ENCODE measurements at places on chromosomes 7 and 10. TPM values are rescaled to one million over a fixed set of nuclear protein-coding genes. Genes with fewer than 3 reads are reported as not detected.
A peak's percentile ranks its signal among the peaks of the same experiment; 100 is the strongest.

GRCh38 chr10:3292636-3293035, 120.1 kb upstream of the PITRM1 start:
- DNase-seq: no peak

GRCh38 chr10:122957474-122957873, 3.4 kb upstream of the C10orf88 start:
- DNase-seq: no peak

DNA sequence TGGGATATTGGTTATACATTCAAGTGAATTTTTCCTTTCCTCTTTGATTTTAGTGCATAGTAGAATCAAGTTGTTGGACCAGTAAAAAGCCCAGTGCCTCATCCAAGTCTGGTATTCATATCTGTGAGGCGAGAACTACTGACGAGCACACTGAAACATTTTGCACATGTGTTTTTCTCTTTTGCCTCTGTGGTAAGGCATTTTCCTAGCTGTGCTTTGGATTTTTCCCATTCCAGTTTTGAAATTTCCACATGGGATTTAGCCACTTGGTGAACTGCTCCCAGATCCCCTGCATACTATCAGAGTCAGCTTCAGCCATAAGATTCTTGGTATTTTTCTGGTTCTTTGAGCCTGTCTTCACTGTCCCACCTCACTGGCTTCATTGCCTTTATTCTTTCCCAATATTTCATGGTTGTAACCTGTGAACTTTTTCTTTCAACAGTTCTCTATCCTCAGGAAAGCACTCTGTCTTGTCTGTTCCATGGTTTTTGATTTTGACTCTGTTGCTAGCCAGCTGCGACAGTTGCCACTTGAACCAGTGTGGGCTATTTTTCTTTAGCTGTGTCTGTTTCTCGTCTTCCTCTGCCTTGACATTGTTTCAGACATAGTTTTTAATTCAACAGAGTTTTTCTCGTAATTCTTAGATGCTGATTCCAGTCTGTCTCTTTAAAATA, 239.0 kb downstream of the REEP3 start:
- DNase-seq: peak; percentile 17

DNA sequence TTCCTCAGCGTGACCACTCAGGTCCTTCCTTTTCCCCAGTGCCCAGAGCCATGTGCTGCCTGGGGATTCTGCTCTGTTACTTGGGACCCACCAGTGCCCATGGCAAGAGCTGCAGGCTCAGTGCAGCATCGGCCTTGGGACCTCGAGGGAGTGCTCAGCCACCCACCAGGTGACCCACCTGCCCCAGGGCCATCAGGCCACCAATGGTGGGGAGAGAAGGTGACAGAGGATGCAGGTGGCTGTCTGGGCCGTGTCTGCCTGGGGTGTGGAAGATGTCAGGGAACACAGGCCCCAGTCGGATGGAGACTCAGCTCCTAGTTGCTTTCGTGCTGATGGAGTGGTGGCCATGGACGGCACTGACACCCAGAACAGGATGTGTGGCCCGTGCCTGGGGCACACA, 104.7 kb upstream of the FAM20C start:
- no peak for DNase-seq

Gene ANKRD2
- not detected for total RNA-seq

DNA sequence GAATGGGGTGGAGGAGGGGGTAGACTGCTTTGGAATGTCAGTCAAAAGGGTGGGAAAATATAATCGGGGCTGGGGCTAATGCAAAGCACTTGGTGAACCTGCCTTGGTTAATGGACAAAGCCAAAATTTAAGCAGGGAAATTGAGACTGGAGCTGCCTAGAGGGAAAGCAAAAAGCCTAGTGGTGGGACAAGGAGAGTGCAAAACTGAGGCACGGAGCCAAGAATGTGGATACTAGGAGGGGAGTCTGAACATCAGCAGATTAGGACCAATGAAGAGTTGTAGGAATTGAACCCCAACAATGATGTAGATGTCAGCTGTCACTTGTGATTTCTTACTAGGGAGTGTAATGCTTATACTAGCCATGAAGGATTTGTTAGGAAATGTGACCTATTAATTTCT, 195.9 kb downstream of the MDFIC start:
- no peak for DNase-seq

Gene GPR85
- total RNA-seq: 0.32 TPM

DNA sequence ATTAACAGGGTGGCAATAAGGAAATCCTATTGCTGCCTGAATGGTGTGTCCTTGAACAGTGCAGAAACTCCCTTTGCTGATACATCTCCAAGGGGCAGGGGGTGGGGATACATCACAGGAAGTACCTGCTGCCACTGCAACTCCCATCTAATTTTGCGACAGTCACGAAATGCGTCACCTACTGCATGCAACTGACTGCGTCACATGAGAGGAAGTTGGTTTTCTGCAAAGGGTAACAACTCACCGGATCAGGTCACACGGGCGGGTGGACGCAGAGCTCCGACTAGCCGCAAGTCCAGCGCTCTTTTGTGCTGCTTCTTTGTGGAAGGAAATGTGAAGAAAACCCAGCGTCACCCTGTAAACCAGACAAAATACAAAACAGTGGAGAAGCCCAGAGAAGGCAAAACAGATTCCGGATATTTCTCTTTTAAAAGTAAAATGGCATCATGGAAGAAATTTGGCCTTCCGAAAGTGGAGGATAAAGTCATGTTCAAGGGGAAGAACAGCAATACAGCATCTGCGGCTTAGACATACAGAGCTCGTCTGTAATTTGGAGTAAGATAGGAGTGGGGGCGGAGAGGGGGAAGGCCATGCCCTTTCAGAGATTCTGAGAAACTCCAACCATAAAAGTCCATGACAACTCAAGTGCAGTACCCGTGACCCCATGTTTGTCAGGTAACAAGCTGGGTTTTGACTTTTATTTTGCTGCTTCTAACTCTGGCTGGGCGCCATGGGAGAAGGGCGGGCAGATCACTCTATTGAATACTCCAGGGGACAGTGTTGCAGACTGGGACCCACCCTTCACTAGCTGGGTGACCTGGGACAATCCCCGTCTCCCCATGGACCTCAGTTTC, 32.3 kb upstream of the PLEKHS1 start:
- no peak for DNase-seq

Gene HKDC1
- not detected for total RNA-seq

DNA sequence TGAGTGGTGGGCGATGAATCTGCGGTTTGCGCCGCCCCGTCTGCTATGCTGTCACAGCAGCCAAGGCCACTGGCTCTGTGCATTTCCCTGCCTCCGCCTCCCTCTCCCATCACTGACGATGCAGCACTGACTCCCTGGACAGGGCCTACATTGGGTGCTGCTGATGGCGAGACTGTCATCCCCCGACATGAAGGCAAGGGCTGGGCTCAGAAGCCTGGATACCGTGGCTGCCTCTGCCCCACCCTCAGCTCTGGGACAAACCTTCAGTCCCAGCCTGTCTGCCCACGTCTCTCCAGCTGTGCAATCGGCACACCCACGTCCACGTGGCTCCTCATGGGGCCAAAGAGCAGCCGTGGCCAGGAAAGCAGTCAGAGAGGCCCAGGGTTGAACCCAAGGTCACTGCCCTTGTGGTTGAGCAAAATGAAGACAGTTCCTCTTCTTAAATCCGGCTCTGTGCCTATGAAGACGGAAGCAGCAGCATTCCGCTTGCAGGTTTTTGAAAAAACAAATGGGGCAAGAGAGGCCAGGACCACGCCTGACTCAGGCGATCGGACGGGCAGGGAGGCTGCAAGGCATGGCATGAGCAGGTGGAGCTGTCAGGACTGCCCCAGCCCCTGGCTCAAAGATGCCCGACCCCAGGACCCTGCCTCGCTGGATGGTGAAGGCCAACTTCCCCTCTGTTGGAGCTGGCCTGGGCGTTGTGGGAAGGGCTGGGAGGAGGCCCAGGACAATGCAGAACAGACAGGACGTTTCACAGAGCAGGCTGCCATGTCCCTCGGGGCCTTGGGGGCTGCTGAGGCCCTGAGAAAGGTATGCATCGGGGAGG, 517.5 kb downstream of the DNAJB6 start:
- DNase-seq: no peak

Gene PIP
- total RNA-seq: not detected

DNA sequence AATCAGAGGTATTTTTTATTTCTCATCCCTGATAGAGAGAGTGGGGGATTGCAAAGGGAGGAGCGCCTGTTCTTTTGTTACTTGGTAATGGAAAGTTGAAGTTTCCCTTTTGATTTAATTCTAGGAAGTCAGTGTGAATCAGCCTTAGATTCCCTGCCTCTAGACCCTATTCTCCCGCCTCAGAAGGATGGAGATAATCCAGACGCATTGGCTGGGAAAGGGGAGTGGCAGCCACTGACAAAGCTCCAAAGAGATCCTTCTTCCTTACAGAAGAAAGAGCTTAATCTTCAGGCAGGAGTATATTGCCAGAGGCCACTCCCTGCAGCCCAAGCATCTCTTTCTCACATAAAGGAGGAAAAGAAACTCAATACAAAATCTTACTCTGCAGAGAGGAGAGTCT, 122.3 kb upstream of the GALNT17 start:
- DNase-seq: no peak

DNA sequence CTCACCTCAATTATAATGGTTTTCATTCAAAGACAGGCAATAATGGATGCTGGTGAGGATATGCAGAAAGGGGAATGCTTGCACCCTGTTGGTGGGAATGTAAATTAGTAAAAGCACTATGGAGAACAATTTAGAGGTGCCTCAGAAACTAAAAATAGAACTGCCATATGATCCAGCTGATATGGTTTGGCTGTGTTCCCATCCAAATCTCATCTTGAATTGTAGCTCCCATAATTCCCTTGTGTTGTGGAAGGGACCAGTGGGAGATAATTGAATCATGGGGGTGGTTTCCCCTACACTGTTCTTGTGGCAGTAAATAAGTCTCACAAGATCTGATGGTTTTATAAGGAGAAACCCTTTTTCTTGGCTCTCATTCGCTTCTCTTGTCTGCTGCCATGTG, 87.7 kb downstream of the TES start:
- DNase-seq: no peak

Gene CRHR2
- total RNA-seq: 0.92 TPM

Gene CLCN1
- 0.11 TPM for total RNA-seq

Gene IL15RA
- total RNA-seq: 0.27 TPM

DNA sequence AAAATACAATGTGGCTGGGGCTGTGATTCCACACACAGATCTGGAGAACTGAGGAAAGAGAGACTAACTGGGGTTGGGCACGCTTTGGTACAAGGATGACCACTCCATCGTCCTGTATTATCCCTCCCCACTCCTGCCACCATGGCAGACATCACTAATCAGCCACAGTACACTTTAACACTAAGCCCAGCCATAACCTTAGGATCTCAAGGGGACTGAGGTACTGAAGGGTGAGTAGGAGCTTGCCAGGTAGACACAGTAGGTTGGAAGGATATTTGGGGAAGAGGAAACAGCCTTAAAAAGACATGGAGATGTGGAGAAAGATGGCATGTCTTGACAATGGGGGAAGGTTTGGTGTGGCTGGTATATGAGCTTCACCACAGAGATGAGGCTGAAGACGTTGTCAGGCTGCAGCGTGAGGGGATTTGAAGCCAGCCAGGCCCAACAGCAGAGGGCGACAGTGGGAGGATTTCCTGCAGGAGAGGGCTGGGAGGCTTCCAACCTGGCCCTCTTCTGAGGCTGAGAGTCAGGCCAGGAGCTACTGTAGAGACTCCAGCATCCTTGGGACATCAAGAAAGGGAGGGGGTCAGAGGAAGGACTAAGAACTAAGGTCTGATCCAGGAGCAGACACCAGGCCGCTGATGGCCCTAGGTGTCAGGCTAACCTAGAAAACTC, 58.6 kb upstream of the COL13A1 start:
- peak; percentile 64 for DNase-seq

- no peak for DNase-seq
Observed at GRCh38 chr10:110584006-110584405, 16.5 kb downstream of the SMC3 start.

Gene CLDN3
- total RNA-seq: 11.0 TPM

DNA sequence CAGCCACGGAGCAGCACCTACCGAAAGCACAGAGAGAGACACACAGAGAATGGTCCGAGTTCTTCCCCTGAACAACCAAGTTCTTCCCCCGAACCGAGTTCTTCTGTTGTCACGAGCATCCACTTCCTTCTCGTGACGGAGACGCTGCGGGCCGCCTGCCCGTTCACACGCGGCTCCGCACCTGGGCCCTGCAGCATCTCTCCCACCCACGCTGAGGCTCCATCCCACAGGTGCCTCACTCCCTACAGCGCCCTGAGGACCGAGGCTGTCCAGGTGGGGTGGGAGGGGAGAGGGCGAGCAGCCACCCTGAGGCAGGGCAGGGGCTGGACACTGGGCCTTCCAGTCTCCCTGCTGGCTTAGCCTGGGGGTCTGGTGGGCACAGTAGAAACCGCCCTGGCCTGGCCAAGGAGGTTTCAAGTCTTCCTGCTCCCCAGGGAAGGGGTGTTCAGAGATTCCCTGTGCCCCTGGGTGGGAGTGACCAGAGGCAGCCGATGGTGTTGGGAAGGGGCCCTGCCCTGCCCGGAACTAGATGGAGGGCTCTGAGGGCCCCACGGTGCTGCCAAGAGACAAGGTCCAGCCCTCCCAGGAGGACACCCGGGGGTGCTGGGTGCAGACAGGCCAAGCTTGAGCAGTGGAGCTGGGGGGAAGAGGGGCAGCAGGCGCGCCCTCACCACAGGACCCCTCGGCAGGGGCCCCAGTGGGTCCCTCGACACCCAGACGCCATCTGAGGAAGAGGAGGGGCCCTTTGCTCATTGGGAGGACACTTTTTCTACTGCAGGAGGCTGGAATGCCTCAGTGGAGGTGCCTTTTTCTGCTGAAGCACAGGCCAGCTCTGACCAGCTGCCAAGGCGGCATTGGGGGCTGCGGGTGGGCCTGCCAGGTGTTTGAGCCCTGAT, 5.2 kb upstream of the NKX6-2 start:
- DNase-seq: no peak

DNA sequence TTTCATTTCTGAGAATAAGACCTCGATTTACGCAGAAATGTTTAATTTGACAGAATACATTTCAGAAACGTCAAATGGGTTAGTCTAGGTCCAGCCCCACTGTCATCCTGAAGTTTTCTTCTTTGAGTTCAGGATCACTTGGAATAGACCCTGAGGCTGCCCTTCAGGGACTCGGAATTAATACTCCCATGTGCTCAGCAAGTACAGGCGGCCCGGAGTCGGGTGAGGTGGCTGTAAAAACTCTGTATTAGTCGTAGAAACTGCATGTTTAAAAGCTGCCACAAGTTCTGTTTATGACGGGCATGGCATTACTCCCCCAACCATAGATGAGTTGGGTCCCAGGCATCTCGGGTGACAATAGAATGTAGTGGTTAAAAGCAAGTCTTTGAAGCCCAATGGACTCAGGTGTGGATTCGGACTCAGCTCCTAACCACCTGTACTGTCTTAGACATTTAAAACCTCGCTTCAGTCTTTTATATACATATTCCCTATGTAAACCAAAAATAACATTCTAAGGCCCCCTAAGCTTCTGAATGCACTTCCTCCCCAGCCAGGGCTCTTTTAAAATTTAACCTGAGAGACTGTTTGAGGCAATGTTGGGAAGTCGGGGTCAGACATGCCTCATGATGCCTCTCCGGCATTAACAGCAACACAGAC, 216.3 kb downstream of the ADARB2 start:
- no peak for DNase-seq

- DNase-seq: no peak
Observed at GRCh38 chr7:43204081-43204480, 91.6 kb downstream of the HECW1 start.

Gene SUN3
- total RNA-seq: not detected

Gene AGR2
- total RNA-seq: not detected

Measured in cardiac muscle cell (in vitro differentiated cells and primary cell).